ENCODE measurements at places on chromosomes 12 and 14. TPM values are rescaled to one million over a fixed set of nuclear protein-coding genes. Genes with fewer than 3 reads are reported as not detected.

The TSPAN19 gene
- total RNA-seq, result not detected

DNA sequence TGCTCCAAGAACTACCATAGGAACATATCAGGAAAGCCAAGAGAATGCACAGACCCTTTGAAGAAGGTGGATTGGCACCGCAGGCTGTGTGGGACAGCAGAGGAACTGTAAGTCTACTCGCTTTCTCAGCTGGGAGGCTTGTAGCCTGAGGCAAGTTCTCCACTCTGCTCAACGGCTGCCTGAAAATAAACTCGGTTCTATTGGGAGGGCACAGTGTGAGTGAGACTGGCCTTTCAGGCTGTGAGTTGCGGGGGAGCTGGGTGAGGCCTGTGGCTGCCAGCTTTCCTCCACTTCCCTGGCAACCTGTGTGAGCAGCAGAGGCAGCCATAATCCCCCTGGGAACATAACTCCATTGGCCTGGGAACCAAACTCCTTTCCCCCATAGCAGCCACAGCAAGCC, 132.1 kb downstream of the ANKS1B start:
- H3K4me3 ChIP-seq, result no peak overlapping the region
- H3K36me3 ChIP-seq, result no peaks in the 10 kb centered on the region
- no peak for DNase-seq
- no peaks in the 10 kb centered on the region for H3K4me1 ChIP-seq
- no peaks in the 10 kb centered on the region for H3K27me3 ChIP-seq
- H3K27ac ChIP-seq, result no peak overlapping the region

DNA sequence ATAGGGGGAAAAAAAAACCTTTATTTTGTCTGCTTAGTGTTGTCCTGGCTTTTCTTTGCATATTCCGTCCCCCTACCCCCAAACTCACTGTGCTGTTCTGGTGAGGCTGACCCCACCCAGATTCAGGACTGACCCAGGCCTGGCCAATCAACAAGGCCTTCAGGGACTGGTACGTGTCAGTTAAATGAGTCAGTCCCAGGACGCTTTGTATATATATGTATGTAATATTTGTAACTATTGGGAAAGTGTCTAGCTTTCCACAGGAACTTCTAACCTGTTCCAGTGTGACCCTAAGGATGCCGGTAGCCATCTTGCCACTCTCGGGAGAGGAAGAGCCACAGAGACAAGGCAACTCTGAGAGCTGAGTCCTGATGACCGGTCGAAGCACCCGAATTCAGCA, 107.4 kb downstream of the VCPKMT start:
- H3K27me3 ChIP-seq, result no peaks in the 10 kb centered on the region
- H3K36me3 ChIP-seq, result no peaks in the 10 kb centered on the region
- H3K27ac ChIP-seq, result no peak overlapping the region
- DNase-seq, result peak; percentile 59
- H3K4me3 ChIP-seq, result no peak overlapping the region
- H3K4me1 ChIP-seq, result peaks cover 3% of the 10 kb centered on the region

DNA sequence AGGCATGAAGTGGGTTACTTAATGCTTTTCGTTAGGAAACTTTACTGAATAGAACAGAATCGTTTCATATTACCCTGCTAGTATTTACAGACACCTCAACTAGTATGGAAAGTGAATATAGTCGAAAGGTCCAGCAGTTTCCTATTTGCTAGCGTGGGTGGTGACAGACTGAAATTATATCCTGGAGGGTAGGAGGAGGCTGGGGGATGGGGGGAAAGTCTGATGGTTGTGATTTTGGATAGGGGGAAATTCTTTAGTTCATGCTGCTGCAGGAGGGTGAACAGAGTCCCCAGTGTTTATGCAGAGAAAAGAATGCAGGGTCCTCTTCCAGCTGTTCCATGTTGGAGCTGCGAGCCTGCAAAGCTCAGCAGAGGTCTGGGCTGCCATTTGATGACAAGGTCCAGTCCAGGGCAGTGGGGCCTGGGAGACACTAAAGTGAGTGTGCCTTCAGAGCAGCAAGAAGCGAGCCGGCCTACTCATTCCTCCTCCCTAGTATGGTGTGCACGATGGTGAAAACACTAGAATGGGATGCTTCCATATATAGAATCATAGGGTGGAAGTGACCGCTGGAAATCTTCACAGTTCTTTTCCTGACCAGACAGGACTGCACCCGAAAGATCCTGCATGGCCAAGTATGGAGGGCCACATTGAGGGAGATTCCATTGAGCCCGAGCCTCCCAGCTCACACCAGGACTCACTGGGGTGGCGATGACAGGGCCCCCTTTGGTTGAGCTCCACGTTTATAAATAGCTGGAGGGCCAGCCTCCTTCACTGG, 2.1 kb downstream of the SAMD4A start:
- DNase-seq, result peak; percentile 51
- H3K27ac ChIP-seq, result peak overlapping the region; percentile 69
- H3K27me3 ChIP-seq, result no peaks in the 10 kb centered on the region
- H3K36me3 ChIP-seq, result peaks cover 4% of the 10 kb centered on the region

GRCh38 chr12:54215989-54216796, 27.4 kb upstream of the SMUG1 start:
- H3K27ac ChIP-seq, result no peak overlapping the region
- H3K36me3 ChIP-seq, result no peaks in the 10 kb centered on the region
- peaks cover 7% of the 10 kb centered on the region for H3K4me1 ChIP-seq
- H3K27me3 ChIP-seq, result peaks cover 4% of the 10 kb centered on the region

DNA sequence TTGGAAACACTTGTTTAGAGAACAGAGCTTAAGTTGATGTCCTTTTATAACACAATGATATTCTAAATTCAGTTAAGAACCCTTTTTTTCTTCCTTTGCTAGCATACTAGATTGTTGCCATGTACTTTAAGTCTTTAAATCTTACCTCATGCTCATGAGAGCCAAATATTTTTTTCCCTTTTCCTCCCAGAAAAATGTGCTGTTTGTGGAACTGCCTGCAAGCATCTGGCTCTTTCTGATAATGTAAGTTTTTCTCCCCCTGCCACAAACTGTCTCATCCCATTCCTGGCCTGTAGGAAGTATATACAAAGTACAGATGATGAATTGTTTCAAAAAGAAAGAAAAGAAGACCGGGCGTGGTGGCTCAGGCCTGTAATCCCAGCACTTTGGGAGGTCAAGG, 5.3 kb downstream of the RNF212B start:
- no peak overlapping the region for H3K27ac ChIP-seq
- no peaks in the 10 kb centered on the region for H3K4me1 ChIP-seq
- no peak for DNase-seq
- no peak overlapping the region for H3K4me3 ChIP-seq
